ENCODE measurements at places on chromosomes 3 and 15.

- no peak for DNase-seq
Observed at GRCh38 chr3:152676810-152677379, 158.0 kb upstream of the P2RY1 start.

GRCh38 chr3:143035466-143036211 is 34.3 kb downstream of the U2SURP start:
- no peak for DNase-seq

GRCh38 chr3:178001670-178002101 is 534.5 kb upstream of the KCNMB2 start:
- DNase-seq = peak; percentile 87

DNA sequence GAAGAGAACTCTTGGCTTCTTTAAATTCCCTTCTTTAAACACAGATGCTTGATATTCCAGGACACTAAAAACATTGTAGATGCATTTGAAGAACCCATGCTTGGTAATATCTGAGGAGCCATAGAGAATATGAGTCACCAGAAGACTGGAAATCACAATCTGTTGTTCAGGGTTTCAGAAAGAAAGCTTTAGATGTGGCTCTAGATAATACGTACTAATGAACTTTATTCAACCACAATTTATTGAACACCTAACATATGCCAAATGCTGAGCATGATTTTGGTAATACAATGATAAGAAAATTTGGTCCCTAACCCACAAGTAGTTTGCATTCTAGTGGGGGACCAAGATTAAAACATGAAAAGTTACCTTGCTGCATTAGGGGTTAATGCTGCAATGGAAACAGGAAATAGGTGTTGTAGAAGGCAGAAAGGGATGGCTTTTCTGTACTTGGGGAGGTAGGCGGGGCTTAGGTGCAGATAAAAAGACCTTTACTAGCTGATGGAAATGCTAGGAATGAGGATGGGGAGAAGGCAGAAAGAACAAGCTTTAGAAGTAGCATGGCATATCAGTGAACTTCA is 11.6 kb upstream of the PLD1 start:
- DNase-seq = no peak

GRCh38 chr15:38323895-38324294 is 71.3 kb downstream of the SPRED1 start:
- DNase-seq = no peak

- DNase-seq = peak; percentile 32
Observed at GRCh38 chr3:30751610-30752299, 142.7 kb downstream of the GADL1 start.

All from KBM-7 (cell line).